ENCODE measurements at places on chromosomes 16 and 17.

- DNase-seq, result no peak
These were observed 18.5 kb upstream of the SPDYE4 start for GRCh38 chr17:8776881-8777280.

- DNase-seq, result no peak
These were observed 978.8 kb downstream of the KCNJ18 start for GRCh38 chr17:22671110-22671509.

- DNase-seq, result no peak
These were observed 254.6 kb downstream of the HS3ST3A1 start for GRCh38 chr17:13346996-13347762.

- DNase-seq, result no peak
These were observed 46.0 kb downstream of the HOXB1 start for GRCh38 chr17:48484850-48485249.

DNA sequence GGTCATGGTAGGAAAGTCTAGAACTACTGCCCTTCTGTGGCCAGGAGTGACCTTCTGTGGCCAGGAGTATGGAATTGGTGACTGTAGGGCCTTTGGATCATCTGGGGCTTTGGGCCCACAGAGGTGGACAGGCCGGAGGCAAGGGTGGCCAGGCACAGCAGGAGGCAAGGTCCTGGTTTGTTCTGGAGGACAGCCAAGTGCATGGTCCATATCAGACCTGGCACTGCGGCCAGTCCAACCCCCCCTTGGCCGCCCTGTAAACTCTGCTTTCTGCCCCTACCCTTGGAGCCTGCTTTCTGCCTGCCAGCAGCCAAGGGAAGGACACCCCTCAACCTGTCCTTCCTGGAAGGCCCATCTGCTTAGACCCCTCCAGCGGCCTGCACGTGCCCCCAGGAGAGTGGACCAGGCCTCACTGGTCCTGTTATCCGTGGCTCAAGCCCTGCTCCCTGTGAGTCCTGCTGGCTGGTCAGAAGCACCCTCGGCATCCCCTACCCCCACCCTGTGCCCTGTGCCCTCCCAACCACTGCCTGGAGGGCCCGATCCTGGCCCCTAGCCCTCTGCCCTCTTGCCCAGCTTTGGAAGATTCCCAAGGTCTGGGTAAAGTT is 2.3 kb upstream of the DCXR start:
- no peak for DNase-seq

DNA sequence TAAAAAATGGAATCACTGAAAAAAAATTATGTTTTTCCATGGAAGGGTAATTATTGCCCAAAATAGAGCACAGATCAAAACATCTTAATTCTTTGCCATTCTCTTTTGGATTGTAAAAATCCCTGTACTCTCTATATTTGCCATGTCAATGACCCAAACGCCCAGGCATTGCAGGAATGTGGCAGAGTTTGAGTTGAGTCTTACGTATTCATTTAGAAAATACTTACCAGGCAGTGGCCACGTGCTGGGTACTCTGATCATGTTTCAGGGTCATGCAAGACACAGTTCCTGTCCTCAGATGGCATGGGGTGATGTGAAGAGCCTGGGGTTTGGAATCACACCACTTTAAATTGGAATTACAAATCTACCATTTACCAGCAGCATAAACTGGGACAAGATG is 267.7 kb downstream of the ABCC12 start:
- DNase-seq, result no peak

- no peak for DNase-seq
These were observed 30.3 kb downstream of the RAD51C start for GRCh38 chr17:58722696-58723095.

- DNase-seq, result no peak
These were observed 39.0 kb downstream of the GLG1 start for GRCh38 chr16:74567901-74568300.

DNA sequence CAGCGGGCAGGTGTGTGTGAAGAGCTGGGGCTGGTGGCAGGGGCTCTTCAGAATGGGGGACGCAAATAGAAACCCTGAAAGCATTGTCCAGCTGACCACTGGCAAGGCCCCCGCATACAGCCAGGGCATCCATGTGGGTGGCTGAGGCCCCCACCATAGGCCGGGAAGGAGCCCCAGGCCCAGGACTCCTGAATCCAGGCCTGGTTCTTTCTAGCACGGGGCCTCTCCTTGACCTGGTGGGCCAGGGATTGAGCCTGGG is 200.5 kb downstream of the NTN1 start:
- no peak for DNase-seq

- DNase-seq, result no peak
These were observed 3.0 kb upstream of the SPEM1 start for GRCh38 chr17:7417056-7417655.

Data from D341Med (cell line).